ENCODE measurements at places on chromosomes 13 and 19. TPM values are rescaled to one million over a fixed set of nuclear protein-coding genes. Genes with fewer than 3 reads are reported as not detected.

AMH gene
- 3.7 TPM for total RNA-seq

MYBPC2 gene
- total RNA-seq = 0.26 TPM

GAPDHS gene
- total RNA-seq = not detected

PSG2 gene
- not detected for total RNA-seq

SMIM44 gene
- total RNA-seq = not detected

SIGLEC10 gene
- total RNA-seq = not detected

GIPR gene
- total RNA-seq = not detected

LILRB4 gene
- not detected for total RNA-seq

PSMD8 gene
- total RNA-seq = 218 TPM

HSD11B1L gene
- total RNA-seq = 34.9 TPM

NDUFA11 gene
- total RNA-seq = 345 TPM

IZUMO2 gene
- not detected for total RNA-seq

TEX29 gene
- not detected for total RNA-seq

ZNF345 gene
- 4.7 TPM for total RNA-seq

FPR1 gene
- total RNA-seq = 0.68 TPM

OR7C1 gene
- not detected for total RNA-seq

TRPM4 gene
- 27.5 TPM for total RNA-seq

GALP gene
- total RNA-seq = not detected
